GM23248 (cell line): ENCODE measurements at places on chromosomes 6 and 20. TPM values are rescaled to one million over a fixed set of nuclear protein-coding genes. Genes with fewer than 3 reads are reported as not detected.
A peak's percentile ranks its signal among the peaks of the same experiment; 100 is the strongest.

DNA sequence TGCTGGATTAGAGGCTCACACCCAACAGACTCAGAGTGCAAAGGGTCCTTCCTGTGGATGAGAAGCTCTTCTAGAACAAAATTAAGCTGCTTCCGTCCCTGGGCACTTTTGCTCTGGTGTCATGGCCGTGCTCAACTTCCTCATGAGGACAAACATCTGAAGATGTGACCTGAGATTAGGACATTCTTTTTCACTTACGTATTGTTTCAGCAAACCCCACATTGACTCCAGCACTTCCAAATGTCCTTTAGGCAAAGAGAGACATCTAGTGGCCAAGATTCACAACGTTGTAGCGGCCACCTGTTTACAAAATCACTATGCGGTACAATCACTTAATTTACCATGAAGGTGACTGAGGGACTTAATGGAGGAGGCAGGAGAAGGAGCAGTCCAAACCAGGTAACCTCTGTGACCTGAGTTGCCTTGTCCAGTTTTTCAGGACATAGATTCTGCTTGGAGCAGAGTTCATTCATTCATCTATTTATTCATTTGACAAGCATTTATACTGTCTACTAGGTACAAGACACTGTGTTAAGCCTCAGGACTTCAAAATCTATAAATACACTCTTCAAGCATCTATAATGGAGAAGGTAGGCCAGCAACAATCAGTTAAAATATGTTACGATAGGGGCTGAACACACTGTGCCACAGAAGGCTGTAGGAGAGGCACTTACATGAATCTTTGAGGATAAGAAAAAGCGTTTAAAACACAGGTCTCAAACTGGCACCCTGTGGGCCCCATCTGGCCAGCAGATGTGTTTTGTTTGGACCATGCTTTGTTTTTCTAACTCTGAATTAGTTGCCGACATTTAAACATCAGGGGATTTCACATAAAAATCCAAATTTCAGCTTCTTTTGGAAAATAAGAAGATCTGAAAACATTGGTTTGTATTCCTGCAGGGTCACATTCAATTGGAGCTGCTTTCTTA lies 5.6 kb upstream of the ADGRF1 start:
- DNase-seq: peak; percentile 72

DNA sequence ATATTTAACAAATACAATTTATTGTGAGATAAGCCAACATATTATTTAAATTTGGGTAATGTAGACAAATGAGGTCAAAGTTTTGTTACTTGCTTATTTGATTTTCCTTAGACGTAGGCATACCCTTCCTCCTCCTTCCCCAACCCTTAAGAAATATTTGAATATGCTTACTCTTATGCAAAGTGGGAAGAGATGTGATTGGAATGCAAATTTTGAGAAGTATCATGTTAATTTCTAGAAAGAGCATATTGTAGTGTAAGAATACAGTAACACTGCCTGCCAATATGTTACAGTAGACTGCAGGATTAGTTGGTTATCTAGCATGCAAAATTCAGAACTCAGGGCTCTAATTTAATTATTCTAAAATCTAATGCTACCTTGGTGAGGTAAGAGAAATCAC lies 32.9 kb downstream of the CRISP1 start:
- DNase-seq: no peak

ARMH2 gene
- not detected in 2 replicates for total RNA-seq

MATN4 gene
- total RNA-seq: not detected in 2 replicates

- DNase-seq: no peak
Measured at GRCh38 chr20:63980317-63980805, 571 bp upstream of the PRPF6 start.

SLC35D3 gene
- total RNA-seq: not detected in 2 replicates

DNA sequence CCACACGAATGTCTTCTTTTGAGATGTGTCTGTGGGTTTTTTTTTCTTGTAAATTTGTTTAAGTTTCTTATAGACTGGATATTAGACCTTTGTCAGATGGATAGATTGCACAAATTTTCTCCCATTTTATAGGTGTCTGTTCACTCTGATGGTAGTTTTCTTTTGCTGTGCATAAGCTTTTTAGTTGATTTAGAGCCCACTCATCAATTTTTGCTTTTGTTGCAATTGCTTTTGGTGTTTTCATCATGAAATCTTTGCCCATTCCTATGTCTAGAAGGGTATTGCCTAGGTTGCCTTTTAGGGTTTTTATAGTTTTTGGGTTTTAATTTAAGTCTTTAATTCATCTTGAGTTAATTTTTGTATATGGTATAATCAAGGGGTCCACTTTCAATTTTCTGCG lies 57.7 kb downstream of the NKX2-2 start:
- DNase-seq: no peak

THEMIS gene
- total RNA-seq: 0.11 and 0.25 TPM in 2 replicates

DNA sequence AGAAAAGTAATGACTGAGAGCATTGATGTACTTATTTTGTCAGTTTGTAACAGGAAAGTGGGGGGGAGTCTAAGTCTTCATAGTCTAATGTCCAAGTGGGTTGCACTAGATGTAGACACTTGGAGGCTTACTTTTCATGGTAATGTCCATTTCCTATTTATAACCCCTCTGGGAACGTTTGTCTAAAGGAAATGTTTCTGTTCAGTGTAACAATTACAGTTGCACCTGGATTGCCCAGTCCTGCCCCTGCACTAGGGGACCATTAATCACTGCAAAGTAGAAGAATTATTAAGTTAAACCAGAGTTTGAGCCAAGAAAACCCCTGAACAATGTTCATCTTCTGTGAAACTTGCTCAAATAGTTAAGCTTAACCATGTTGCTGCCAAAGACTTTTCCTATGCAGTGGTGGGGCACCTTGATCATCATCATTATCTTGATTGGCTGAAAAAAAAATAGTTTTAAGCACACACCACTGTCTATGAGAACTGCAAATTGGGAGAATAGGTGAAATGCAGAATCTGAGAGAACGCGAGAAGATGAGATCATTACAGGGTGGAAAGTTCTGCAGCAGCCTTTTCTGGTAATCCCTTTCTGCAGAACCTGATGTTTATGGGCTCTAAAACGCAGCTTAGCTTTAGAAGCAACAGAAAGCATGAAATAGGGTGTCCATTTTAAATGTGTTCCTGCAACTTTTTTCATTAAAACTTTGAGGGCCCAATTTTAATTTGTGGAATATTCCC lies 106.0 kb downstream of the ZNF217 start:
- no peak for DNase-seq

- DNase-seq: no peak
Measured at GRCh38 chr6:21984135-21984534, 312.7 kb downstream of the PRL start.

GRCh38 chr6:38270367-38270766 lies 369.4 kb downstream of the BTBD9 start:
- DNase-seq: no peak

GPR6 gene
- total RNA-seq: not detected in 2 replicates

CCN6 gene
- total RNA-seq: not detected in 2 replicates

CLDN20 gene
- total RNA-seq: not detected in 2 replicates

HLA-DQA1 gene
- not detected in 2 replicates for total RNA-seq

- peak; percentile 42 for DNase-seq
Measured at GRCh38 chr6:161630674-161631073, 356.8 kb upstream of the AGPAT4 start.

GRCh38 chr6:47733879-47734558 lies 35.6 kb downstream of the ADGRF4 start:
- peak; percentile 4 for DNase-seq

PTGIS gene
- 178 and 192 TPM in 2 replicates for total RNA-seq

GRCh38 chr6:34506718-34507117 lies 40.8 kb downstream of the PACSIN1 start:
- DNase-seq: no peak

DNA sequence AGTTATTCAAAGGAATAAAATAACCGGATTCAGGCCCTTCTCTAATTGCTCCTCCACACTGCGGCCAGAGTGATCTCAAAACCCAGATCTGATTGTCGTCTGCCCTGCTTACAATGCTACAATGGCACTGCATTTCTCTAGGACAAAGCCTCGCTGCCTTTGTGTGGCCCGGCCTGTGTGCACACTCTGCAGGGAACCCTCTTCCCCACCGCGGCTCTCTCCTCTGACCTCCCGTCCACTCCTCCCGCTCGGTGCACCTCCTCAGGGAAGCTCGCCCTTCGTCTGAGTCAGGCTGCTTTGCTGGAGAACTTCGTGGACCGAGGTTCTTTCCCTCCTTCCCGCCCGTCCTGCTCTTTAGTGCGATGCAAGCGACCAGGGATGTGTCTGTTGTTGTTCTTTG lies 101.6 kb upstream of the SNX9 start:
- no peak for DNase-seq

TRIM40 gene
- total RNA-seq: not detected in 2 replicates

GRCh38 chr6:117829594-117830319 lies 77.3 kb upstream of the SLC35F1 start:
- DNase-seq: peak; percentile 72

VSX1 gene
- not detected in 2 replicates for total RNA-seq

DNA sequence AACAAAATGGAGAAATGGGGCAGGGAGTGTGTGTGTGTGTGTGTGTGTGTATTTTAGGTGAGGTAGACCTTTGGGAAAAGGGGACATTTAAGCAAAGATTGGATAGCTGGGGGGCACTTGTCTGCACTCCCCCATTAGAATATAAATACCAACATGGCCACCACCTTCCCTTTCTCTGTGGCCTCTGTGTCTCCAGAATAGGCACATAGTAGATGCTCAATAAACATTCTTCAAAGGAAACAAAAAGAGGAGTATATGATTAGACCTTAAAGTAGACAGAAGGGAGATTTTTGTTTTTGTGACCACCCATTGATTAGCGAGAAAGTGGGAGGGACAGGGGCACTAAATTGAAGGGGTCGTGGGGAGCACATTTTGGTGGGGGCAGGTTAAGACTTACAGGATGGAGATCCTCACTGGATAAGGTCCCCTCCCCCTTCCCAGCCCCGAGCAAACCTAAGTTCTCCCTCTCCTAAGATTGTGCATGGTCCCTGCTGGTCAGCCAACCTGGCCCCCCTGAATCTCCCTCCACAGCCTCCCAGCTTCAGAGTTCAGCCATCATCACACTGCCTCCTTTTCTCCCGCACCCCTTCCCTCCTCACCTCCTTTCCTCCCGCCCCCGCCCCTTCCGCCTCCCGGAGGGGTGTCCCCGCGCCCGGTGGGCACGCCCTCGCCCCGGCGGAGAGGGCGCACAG lies 514 bp upstream of the TSHZ2 start:
- no peak for DNase-seq

DNA sequence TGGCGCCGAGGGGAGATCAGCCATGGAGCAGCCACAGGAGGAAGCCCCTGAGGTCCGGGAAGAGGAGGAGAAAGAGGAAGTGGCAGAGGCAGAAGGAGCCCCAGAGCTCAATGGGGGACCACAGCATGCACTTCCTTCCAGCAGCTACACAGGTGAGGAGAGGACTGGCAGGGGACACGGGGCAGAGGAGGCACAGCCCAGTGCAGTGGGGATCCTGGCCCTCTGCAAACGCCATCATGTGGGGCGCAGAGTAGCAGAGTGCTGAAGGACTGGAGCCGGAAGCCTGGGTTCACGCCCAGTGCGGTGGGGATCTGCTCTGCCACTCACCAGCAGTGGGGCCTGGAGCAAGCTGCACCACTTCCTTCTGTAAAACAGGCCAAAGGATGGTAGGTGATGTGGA lies 41.1 kb upstream of the FANCE start:
- DNase-seq: no peak

DNA sequence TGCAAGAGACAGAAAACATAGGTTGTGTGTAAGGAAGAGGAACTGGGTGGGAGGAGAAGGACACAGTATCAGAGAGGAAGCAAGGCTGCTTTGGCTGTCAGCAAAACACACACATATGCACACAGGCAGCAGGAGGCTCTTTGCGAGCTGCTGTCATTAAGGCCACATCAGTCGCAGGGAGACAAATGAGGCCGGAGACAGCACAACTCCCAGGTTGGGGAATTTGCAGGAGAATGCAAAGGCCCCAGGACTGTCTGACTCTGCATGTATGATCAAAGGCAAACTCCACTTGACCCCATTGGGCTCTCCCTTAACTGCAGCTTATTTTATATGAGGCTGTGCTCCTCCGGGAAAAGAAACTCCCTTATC lies 35.3 kb downstream of the METTL24 start:
- DNase-seq: no peak

DNA sequence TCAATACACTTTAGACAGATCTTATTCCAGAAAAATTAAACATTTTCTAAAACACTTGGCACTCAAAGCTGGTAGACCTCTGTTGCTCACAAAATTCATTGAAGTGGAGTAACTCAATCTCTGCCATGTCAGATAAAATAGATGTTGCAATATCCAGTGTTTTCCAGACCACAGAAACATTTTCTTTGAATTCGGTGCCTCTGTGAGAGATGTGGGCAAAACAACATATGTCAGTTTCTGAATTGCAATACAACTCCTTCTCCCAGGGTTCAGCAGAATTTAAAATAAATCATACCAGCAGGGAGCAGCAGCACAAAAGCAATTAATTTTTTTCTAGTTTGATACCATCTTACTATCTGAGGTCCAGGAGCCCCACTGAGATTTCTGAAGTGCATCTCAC lies 11.3 kb upstream of the PKHD1 start:
- peak; percentile 8 for DNase-seq

DNA sequence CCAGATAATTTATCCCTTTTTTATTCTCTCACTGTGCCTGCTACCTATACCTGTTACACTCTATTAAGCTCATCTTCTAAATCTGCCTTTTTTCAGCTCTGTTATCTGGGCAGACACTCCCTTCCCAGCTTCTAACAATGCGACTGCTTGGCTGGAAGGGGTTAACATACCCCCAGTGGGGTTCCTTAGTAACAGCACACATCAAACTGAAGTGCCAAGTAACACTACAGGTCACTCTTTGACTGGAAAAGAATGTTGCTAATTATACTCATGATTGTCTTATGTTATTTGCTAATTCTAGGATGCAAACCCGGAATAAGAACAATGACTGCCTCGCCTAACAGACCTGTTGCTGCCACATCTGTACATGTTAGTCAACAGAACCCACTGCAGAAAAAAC lies 203.5 kb downstream of the EPM2A start:
- DNase-seq: no peak

GRCh38 chr20:3998998-3999397 lies 16.4 kb downstream of the RNF24 start:
- no peak for DNase-seq

DNA sequence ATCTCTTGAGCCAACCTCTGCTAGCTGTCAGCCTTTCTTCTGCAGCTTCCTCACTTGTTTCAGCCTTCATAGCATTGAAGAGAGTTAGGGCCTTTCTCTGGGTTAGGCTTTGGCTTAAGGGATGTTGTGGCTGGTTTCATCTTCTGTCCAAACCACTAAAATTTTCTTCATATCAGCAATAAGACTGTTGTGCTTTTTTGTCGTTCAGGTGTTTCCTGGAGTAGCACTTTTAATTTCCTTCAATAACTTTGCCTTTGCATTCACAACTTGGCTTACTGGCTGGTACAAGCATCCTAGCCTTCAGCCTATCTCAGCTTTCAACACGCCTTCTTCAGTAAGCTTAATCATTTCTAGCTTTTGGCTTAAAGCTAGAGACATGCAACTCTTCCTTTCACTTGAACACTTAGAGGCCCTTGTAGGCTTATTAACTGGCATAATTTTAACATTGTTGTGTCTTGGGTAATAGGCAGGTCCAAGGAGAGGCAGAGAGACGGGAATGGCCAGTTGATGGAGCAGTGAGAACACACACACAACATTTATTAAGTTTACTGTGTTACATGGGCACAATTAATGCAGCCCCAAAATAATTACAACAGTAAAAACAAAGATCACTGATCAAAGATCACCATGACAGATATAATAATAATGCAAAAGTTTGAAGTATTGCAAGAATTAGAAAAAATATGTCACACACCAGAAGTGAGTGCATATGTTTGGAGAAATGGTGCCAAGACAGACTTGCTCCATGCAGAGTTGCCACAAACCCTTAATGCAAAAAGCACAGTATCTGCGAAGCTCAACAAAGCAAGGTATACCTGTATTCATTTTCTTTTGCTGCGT lies 98.6 kb downstream of the HIVEP1 start:
- no peak for DNase-seq

MYL9 gene
- total RNA-seq: 134 and 172 TPM in 2 replicates

GRCh38 chr6:27592481-27593199 lies 119.7 kb upstream of the ZNF184 start:
- DNase-seq: peak; percentile 75
